Smooth muscle cell of bladder (primary cell): ENCODE measurements at places on chromosomes 11 and 22. TPM values are rescaled to one million over a fixed set of nuclear protein-coding genes. Genes with fewer than 3 reads are reported as not detected.

Gene C1QTNF4
- 0.09 TPM in 1 of 2 replicates, not detected in the other for total RNA-seq

Gene TYR
- total RNA-seq, result not detected in 2 replicates

Gene CHRM1
- total RNA-seq, result not detected in 2 replicates

Gene MCAM
- total RNA-seq, result 11.2 and 15.5 TPM in 2 replicates

Gene ZP1
- total RNA-seq, result 0.55 and 1.00 TPM in 2 replicates

Gene ISX
- not detected in 2 replicates for total RNA-seq

Gene TRIM29
- total RNA-seq, result 0.57 and 1.1 TPM in 2 replicates

Gene PRAME
- not detected in 2 replicates for total RNA-seq

Gene OR5AS1
- total RNA-seq, result not detected in 2 replicates

Gene OR10A2
- total RNA-seq, result not detected in 2 replicates

Gene GRIA4
- under 0.01 TPM in 1 of 2 replicates, not detected in the other for total RNA-seq

Gene CRYBB1
- total RNA-seq, result not detected in 2 replicates

Gene MAPK8IP2
- 0.28 TPM in 2 replicates for total RNA-seq

Gene RAB36
- total RNA-seq, result 2.4 and 2.7 TPM in 2 replicates

Gene ANAPC15
- total RNA-seq, result 23.5 and 30.2 TPM in 2 replicates
